Small intestine (tissue), 16 donors: ENCODE measurements at places on chromosomes 5 and 9.
A peak's percentile ranks its signal among the peaks of the same experiment; 100 is the strongest.

DNA sequence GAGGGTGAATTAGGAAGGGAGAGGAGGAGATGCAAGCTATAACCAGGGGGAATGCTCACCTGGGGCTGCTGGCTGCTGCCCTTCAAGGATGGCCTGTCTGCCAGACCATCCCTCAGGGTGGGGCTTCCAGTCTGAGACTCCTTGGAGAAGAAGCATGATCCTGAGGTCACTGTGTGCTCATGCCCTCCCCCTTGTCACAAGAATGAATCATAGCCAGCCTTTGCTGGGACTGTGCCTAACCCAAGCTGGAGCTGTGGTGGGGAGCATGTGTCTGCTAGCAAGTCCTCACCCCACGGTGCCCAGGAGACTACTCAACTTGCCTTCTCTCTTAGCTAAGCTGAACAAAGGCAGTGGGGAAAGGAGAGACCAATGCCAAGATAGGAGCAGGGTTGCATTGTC, 463.6 kb downstream of the SPOCK1 start:
- no peak for DNase-seq

- no peak for DNase-seq
Observed at GRCh38 chr9:26891726-26892125, 876 bp downstream of the CAAP1 start.

- no peak for DNase-seq
Observed at GRCh38 chr5:56633950-56634349, 181.4 kb upstream of the MAP3K1 start.

GRCh38 chr5:32275396-32275741, 37.4 kb downstream of the MTMR12 start:
- DNase-seq: peak; percentile 30

GRCh38 chr9:86921151-86921923, 26.0 kb downstream of the GAS1 start:
- no peak for DNase-seq

DNA sequence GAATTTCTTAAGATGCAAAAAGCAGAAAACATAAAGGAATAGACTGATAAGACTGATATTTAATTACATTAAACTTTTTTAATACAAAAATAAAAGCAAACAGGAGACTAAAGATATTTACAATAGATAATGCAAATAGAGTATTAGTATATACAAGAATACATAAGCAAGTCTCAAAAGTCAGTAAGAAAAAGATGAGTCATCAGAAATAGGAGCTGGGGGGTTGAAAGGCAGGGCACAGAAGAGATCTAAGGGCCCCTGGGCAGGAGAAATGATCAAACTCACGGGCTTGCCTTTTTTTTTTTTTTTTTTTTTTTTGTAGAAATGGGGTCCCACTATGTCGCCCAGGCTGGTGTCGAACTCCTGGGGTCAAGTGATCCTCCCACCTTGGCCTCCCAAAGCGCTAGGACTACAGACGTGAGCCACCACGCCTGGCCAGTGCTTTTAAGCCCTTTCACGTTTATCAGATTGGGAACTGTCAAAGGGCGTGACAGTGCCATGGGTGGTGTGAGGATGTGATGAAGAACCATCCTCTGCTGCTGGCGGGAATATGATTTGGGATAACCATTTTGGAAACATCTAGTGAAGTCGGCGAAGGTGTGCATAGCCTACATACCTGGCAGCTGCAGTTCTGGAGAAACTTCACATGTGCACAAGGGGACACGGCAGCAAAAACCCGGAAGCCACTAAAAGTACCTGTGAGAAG, 126.1 kb downstream of the CACNA1B start:
- DNase-seq: no peak

DNA sequence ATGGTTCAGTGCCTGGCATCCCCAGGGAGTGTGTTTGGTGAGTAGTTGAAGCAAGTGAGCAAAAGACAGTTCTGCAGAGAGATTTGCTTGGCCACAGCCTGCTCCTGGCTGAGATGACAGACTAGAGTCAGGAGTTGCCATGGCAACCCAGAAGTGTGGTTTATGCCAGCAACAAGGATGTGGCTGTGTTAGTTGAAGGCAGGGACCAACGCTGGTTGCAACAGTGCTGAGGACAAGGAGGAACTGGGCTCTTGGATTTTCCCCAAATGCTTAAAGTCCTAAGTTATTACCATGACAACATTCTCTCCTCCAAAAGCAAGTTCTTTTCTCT, 2.7 kb downstream of the NXNL2 start:
- peak; percentile 25 for DNase-seq

GRCh38 chr9:87731321-87731720, 5.4 kb downstream of the CTSL start:
- DNase-seq: no peak
